ENCODE measurements at places on chromosomes 6 and 20. TPM values are rescaled to one million over a fixed set of nuclear protein-coding genes. Genes with fewer than 3 reads are reported as not detected.

FAM209B gene
- total RNA-seq, result not detected

CAGE1 gene
- not detected for total RNA-seq

TBC1D7 gene
- total RNA-seq, result 16.4 TPM

SLC17A2 gene
- not detected for total RNA-seq

DEFB129 gene
- total RNA-seq, result not detected

BMP6 gene
- total RNA-seq, result 0.28 TPM

LCA5 gene
- 2.0 TPM for total RNA-seq

CENPW gene
- total RNA-seq, result 15.0 TPM

DEFB118 gene
- total RNA-seq, result not detected

BTN2A1 gene
- 11.4 TPM for total RNA-seq

MMP24 gene
- 0.36 TPM for total RNA-seq

PI3 gene
- total RNA-seq, result not detected

APOBEC2 gene
- total RNA-seq, result not detected

FYN gene
- 41.1 TPM for total RNA-seq

BPIFB4 gene
- total RNA-seq, result not detected

Measured in IMR-90 (cell line).